Vagina (tissue), 2 donors: ENCODE measurements at places on chromosomes 2 and 18. TPM values are rescaled to one million over a fixed set of nuclear protein-coding genes. Genes with fewer than 3 reads are reported as not detected.

Gene SCYGR1
- not detected for total RNA-seq

Gene LIMS3
- total RNA-seq, result 2.2 TPM

Gene INHBB
- 19.4 TPM for total RNA-seq

Gene ICA1L
- total RNA-seq, result 21.6 TPM

Gene RUFY4
- total RNA-seq, result not detected

Gene CAPN14
- total RNA-seq, result 4.7 TPM

Gene LONRF2
- total RNA-seq, result 9.6 TPM

Gene RTKN
- 24.6 TPM for total RNA-seq

Gene MDH1B
- 0.49 TPM for total RNA-seq

Gene POTEC
- total RNA-seq, result not detected

Gene FANCL
- total RNA-seq, result 23.3 TPM

Gene ATRAID
- 150 TPM for total RNA-seq

Gene AGXT
- total RNA-seq, result not detected

Gene SERPINB11
- total RNA-seq, result 8.6 TPM

Gene DLX2
- total RNA-seq, result not detected

Gene ARHGAP25
- 9.6 TPM for total RNA-seq

Gene ASTL
- total RNA-seq, result not detected

Gene SPATA3
- not detected for total RNA-seq

Gene C2orf81
- 2.7 TPM for total RNA-seq
